ENCODE measurements at places on chromosomes 6 and 20. TPM values are rescaled to one million over a fixed set of nuclear protein-coding genes. Genes with fewer than 3 reads are reported as not detected.

Gene TREM1
- 1.8 TPM for total RNA-seq

GRCh38 chr20:635893-636338, 17.1 kb downstream of the SRXN1 start:
- H3K36me3 ChIP-seq = no peaks in the 10 kb centered on the region
- H3K4me1 ChIP-seq = no peaks in the 10 kb centered on the region
- H3K27ac ChIP-seq = no peak overlapping the region
- DNase-seq = no peak
- H3K4me3 ChIP-seq = no peak overlapping the region

GRCh38 chr6:51289041-51289440, 470.4 kb downstream of the TFAP2B start:
- no peaks in the 10 kb centered on the region for H3K27me3 ChIP-seq
- no peak overlapping the region for H3K4me3 ChIP-seq
- no peaks in the 10 kb centered on the region for H3K36me3 ChIP-seq
- no peaks in the 10 kb centered on the region for H3K4me1 ChIP-seq

Gene MAK
- total RNA-seq = under 0.01 TPM

DNA sequence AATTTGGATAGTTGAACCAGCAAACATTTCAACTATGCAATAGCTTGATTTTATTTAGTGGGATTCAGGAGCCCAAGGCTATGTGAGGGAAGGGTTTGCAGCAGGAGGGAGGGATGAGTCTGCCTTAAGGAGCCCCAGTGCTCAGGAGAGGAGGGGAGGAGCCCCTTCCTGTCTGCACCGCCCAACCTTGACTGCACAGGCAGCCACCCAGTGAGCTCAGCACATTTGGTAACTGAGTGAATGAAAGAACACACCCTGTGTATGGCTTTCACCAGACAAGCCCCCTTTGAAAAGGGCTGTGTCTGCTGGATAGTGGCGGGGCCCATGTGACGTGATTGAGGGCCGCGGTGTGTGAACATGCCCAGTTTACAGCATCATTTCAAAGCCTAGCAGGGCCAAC, 17.0 kb downstream of the DACT2 start:
- H3K36me3 ChIP-seq = no peaks in the 10 kb centered on the region
- no peak overlapping the region for H3K27ac ChIP-seq
- no peak for DNase-seq
- H3K27me3 ChIP-seq = no peaks in the 10 kb centered on the region
